ENCODE measurements at places on chromosomes 1 and 21.
A peak's percentile ranks its signal among the peaks of the same experiment; 100 is the strongest.

GRCh38 chr1:65310078-65310587 lies 790 bp downstream of the DNAJC6 start:
- peak; percentile 81 for DNase-seq

DNA sequence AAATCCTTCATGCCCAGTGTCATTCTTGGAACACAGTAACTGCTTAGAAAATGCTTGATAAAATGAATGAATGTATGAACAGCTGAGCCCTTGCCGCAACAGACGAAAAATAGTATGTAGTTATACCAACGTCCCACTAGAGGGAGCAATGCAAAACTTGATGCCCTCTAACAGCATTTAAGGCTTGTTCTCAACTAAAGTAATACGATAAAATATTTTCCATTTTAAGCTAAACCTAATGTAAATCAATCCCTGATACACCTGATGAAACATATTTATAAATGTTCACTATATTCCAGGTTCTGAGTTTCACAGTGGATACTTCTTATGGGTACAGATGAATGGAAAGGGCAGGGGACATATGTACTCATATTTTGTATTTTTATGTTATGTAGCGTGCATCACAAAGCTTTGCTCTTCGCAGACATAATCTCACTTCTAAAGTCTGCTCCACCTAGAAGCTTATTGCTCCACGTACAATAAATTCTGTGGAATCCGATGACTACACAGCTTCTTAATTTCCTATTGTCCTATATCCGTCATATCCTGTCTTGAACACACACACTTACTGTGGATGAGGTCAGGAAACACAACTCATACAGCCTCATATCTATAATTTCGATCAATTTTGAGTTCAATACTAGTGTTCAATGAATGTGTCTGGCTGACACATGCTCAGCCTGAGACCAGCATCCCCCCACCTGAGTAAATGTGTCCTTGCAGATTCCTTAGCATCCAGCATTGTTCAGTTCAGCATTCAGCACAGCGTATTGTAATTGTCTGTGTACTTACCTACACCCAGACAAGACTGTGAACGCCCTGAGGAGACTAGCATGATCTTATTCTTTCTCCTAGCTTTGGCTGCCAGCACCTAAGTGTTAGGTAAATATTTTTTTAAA lies 4.4 kb upstream of the UTP25 start:
- DNase-seq, result peak; percentile 32

DNA sequence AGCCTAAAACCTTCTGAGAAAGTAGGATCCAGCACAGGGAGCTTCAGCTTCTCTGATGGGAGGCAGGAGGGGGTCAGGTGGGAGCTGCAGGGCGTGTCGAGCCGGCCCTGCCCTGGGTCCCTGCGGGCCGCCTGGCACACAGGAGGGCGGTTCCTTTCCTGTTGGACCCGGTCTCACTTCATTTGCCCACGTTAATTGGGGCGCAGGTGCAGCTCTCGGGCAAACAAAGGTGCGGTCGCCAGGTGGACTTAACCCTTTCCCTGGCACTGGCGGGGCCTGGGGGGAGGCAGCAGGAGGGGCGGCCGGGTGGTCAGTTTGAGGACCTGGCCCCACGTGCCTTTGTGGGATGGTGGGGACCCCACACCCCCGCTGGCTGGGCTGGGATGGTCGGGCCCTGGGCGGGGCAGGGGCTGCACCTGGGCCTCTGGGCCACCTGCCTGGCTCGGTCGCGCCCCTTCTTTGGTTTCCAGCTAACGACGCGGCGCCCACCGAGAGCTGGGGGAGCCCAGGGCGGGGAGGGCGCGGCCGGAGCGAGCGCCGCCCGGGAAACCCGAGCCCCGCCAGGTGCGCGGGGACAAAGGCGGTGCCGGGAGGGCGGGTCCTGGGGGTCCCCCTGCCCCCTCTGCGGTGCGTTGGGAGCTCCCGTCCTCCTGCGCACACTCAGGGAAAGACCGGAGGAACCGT lies 20.8 kb upstream of the C1orf159 start:
- DNase-seq, result peak; percentile 76

DNA sequence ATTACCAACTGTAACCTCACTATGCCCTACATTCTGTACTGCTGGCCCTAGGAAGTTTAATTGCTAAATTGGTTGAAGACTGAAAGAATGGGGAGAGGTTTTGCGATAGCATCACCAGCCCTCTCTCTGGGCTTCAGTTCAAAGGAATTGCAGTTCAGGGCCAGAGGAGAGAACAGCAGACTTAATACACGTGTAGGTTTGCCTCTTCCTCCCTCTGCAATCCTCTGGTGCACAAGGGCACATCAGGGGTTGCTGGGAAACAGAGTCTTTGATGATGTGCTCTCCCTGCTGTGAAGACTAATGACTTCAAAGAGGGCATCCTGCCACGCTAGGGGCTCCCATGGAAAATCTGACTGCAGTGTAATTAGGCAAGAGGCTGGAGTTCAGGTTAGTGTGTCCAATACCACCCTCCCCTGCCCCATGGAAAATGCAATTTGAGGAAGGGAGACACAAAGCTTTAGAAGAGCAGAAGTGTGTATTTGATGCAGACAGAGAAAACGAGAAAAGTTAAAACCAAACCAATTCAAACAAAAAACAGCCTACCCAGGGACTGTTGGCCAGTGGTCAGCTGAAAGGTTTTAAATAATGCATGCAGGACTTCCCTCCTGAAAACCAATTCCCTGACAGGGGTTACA lies 167.9 kb downstream of the ASTN1 start:
- DNase-seq, result no peak

DNA sequence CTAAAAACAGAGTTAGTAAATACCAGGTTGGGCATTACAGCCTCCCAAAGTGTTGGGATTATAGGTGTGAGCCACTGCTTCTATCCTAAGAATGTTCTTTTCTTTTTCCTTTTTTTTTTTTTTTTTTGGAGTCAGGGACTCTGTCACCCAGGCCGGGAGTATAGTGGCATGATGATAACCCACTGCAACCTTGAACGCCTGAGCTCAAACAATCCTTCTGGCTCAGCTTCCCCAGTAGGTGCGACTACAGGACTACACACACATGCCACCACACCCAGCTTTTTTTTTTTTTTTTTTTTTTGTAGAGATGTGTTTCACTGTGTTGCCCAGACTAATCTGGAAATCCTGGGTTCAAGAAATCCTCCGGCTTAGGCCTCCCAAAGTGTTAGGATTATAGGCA lies 5.9 kb downstream of the ZBTB8OS start:
- DNase-seq, result no peak

DNA sequence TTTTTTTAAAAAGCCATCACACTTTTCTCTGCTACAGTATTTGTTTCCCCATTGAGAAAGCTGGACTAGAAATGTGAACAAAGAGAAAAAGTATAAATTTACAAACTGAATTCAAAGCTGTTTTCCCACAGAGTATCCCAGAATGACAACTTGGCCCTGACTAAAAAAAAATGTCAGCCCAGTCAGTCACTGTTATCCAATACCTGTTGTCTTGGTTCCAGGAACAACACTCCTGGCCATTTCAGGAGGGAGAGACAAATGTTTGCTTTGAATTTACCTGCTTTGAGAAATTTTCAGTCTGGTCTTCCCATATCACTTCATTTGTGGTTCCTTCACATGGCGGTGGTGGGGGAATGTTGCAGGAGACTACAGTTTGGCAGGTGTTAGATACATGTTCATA lies 46.2 kb downstream of the COLGALT2 start:
- DNase-seq, result no peak

DNA sequence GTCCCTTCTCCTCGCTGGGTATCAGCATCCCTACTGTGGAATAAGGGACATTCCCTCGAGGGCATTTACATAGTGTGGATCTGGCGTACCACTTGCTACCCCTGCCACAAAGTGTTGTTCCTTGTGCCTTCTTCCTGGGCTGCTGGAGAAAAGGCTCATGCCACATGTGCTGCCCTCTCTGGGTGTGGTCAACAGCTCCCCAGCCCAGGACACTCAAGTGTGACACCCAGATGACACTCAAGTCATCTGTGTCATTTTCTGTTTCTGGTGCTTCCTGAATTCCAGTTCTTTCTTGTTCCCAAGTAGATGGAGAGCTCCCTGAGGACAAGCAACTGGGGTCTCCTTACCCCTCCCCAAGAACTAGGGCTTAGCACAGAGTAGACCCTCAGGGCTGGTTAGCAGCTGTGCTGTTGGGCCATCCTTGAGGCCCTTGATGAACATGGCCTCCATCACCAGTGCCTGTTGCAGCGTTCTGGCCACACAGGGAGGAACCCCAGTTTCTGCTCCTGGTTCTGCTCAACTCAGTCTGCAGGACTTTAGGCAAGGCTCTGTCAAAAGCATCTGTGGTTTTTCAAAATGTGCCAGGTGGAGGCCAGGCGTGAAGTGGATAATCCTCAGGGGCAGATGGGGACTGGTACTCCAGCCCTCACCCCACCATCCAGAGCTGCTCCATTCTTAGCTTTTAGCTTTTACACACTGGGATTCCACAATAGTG lies 49.0 kb upstream of the CLIC4 start:
- no peak for DNase-seq

DNA sequence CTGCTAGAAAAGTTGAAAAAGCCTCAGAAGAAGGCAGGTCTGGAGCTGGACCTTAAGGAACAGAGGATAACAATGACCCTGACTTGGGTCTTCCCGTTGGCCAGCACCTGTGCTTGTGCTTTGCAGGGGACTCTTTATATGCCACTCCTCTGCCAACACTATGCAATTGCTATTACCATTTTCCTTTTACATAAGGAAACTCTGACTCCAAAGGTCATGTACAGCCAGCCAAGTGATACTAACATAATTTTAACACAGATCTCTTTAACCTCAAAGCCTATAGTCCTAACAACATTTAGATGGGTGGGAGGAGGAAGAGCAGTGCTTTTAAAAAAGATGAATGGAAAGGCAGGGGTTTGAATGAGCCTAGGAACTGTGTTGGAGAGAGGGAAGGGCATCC lies 106.6 kb upstream of the RAB4A start:
- DNase-seq, result no peak

All from NCI-H2171 (cell line).